ENCODE measurements at places on chromosomes 1 and 21.

GRCh38 chr1:12047120-12047876, 15.8 kb upstream of the TNFRSF8 start:
- no peak for DNase-seq

GRCh38 chr1:204194080-204194479, 2.2 kb downstream of the KISS1 start:
- DNase-seq: no peak

DNA sequence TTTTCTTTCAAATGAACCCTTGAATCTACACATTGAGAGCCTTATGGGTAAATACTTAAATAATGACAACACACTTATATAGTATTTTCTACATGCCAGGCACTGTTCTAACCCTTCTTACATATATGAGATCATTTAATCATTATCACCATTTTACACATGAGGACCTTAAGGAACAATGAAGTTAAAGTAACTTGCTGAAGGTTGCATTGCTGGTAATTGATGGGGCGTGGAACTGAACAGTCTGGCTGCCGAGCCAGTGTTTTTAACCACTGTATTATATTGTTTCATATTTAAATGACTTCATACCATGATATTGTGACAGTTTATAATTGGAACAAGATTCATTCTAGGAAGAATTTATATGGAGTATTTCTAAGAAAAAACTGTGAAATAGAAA, 111.9 kb upstream of the TENT5C start:
- no peak for DNase-seq

DNA sequence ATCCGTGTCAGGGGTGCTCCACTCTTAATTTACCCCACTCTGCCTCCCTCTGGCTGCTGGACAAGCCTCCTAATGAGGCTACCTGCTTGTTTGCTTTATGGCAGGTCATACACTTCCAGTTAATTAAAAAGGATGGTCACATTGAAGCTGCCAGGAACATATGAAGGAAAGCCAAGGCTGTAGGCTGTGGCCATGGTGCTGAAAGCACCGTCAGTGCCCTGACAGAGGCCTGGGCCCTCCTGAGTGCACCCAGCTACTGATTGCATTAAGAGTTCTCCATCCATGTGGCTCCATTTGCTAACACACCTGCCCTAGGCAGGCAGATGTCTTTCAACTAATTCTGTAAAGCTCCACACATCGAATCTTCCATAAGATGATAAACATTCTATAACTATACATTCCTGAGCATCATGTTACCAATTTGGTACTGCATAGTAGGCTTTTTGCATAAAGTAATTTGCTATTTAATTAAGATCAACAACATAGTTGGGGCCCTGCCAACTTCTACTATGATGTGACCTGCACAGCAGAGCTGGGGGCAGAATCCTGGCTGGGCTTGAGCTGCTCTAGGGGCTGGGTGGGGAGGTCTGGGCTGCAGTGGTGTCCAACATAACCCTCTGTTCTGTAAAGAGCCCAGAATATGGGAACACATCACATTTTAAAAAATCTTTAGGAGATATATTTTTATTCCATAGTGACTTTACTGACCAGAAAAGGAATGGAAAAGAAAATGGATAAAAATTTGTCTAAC, 224.8 kb downstream of the SIPA1L2 start:
- DNase-seq: no peak

- DNase-seq: no peak
These were observed 430 bp downstream of the WASF2 start for GRCh38 chr1:27489501-27489972.

DNA sequence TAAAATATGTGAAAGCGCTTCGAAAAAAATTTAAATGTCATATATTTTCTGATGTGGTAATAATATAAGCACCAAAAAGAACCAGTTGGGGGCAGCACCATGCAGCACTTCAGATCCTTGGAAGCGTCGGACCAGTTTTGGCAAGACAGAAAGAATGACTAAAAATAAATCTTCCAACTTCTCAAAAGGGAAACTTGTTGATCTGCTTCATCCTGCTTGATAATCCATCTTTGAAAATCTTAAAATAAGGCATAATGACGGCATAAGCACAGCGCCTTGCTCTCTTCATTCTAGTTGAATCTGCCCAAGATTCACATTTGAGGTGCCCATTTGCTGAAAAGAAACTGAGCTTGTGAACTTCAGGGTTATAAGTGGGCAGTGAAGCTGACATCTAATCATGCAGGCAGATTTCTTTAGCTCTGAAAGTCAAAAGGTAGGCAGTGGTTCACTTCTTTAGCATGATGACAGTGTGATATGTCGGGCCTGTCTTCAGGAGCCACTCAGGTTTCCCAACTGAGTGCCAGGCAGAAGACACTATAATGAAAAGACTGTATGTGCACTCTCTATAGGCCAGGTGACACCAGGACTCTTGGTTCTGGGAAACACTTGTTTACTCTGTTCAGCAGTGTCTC, 19.8 kb upstream of the MUTYH start:
- DNase-seq: no peak

GRCh38 chr1:70044832-70045231, 160.5 kb downstream of the LRRC40 start:
- no peak for DNase-seq

DNA sequence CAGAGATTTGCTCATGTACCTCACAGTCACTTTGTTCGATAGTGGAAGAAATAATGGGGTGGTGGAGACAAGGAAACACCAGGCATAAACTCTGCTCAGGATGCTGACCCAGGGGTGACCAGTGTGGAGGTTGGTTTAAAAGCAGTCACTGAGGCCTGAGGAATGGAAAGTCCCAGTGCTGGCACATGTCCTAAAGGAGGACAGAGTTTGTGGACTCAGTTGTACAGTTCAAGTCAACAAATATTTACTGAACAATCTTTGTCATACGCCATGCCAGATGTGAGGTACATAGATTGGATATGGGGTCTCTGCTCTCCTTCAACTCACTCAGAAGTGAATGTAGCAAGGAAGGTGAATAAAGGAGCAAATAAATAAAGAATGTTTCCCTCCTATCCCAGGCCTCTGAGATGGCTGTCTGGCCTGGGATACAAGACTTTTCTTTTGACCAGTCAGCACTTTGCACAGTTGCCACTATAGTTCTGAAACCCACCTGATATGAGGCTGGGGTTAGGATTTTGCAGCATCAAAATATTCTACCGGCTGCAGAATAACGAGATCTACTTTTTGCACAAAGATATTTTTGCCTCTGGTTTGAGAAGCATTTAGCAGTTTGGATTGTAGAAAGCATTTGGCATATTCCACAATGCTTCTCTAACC, 7.9 kb upstream of the GFI1 start:
- DNase-seq: no peak

DNA sequence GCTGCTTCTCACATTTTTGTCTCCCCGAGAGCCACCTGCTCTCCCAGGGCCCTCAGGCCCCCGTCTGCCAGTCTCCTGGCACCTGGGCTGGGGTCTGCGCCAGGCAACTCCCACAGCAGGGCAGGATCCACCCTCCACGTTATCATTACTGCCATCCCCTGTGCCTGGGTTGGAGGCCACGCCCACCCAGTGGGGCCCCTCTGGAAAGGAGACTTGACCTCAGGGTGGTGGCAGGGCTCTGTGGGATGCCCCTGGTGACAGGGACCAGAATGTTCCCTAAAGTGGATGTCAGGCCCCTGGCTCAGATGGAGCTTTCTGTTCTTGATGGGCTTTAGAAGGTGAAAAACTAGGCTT, 66.6 kb downstream of the SKI start:
- no peak for DNase-seq

- DNase-seq: no peak
These were observed 6.4 kb upstream of the C1orf21 start for GRCh38 chr1:184380468-184380867.

DNA sequence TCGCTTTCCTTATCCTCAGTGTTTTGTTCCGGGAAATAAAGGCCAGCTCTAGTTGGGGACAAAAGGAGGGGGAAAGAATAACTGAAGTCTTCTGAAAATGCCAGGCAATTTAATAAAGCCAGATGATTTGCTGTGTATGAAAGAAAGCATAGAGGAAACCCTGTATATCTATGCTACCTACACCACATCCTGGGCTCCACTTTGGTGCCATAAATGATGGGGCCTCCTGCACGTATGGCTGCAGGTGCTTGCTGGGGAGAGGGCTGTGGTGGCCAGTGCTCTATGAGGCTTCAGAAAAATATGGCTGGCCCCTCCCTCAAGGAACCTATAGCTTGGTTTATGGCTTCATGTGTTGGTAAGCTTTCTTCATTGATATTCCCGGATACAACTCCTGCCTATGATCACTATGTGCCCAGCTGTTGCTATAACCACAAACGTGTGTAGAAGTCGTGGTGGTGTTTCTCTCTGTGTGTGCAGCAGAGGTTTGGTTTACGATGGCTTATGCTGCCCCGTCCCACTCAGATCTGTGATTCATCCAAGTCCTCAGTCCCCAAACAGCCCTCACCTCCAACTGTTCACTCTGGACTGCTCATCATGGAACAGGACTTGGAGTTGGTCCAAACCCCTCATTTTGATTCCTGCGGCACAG, 59.5 kb downstream of the BACE2 start:
- DNase-seq: no peak

- DNase-seq: no peak
These were observed 378.9 kb downstream of the KCNH1 start for GRCh38 chr1:210754878-210755665.

- no peak for DNase-seq
These were observed 16.5 kb upstream of the ALX3 start for GRCh38 chr1:110086961-110087360.

DNA sequence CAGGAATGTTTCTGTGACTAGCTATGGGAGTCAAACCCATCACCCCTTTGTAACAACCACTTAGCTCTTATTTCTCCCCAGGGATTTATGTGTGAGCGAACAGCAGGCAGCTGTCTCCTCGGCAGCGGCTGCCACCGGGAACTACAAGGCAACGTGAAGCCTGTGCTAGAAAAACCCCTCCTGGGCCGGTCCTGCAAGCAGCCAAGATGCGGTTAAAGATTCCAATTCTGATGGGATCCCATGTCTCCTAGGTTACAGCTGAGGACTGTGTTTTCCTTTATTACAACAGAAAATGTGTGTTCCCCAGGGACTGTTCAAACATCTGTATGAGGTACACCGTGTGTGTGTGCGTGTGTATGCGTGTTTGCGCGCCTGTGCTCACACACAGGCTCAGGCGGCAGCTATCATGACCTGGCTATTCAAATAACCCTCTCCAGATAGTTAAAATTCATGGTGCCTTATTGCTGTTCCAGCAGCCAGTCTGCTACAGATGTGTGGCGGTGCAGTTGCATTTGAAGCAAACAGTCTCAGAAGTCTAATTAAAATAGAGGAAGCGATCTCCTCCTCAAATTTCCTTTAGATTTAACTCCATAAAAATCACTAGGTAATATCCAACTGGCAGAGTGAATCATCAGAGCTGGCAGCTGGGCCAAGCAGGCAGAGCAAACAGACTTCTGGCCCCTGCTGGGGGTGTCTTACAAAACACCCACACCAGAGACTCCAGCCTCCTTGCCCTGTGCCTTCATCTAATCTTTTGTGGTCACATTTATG, 68.0 kb downstream of the LMX1A start:
- DNase-seq: peak; percentile 39

DNA sequence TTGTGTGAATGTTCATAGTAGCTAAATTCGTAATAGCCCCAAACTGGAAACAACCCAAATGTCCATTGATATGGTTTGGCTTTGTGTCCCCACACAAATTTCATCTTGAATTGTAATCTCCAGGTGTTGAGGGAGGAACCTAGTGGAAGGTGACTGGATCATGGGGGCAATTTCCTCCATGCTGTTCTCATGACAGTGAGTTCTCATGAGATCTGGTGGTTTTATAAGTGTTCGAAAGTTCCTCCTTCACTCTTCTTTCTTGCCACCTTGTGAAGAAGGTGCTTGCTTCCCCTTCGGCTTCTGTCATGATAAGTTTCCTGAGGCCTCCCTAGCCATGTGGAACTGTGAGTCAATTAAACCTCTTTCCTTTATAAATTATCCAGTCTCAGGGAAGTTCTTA, 11.3 kb downstream of the UBE2G2 start:
- DNase-seq: no peak

DNA sequence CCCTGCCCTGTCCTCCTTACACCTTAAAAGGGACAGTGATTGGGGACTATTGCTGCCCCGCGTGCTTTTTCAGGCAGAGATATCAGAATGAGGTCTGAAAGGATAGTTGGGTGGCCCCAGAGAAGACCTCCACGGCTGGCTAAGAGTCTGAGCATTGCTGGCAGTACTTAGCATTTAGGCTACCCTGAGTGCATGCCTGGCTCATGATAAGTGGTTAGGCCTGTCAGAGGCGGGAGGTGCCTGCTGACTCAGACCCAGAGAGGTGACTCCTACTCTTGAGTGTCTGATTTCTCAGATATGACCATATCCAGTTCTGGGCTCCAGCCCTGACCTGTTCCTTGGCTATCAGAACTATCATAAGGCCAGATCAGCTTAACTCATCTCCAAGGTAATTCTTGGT, 213.7 kb downstream of the PBX1 start:
- DNase-seq: no peak

DNA sequence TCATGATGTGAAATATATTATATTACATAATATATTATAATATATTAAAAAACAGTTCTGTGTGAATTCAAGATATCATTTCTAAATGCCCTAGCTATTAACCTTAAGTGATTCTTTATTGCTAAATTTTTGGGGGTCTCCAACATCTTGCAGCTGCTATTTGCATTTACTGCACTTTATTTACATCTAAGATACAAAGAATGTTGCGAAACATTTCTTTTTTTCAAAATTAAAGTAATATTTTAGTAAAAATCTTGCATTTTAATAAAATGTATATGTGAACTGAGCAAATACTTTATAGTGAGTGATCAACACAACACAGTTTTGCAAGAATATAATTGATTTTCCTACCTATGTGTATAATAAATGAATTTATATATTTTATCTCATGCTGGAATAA, 181.1 kb downstream of the LRRC40 start:
- DNase-seq: no peak

DNA sequence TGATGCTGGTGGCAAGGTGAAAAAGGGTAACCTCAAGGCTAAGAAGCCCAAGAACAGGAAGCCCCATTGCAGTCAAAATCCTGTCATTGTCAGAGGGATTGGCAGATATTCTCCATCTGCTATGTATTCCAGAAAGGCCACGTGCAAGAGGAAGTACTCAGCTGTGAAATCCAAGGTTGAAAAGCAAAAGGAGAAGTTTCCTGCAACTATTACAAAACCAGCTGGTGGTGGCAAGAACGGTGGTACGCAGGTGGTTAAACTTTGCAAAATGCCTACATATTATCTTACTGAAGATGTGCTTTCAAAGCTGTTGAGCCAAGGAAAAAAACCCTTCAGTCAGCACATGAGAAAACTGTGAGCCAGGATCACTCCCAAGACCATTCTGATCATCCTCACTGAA, 13.7 kb upstream of the VPS45 start:
- DNase-seq: no peak

- DNase-seq: no peak
These were observed 1.1 kb downstream of the CD84 start for GRCh38 chr1:160578175-160578524.

- no peak for DNase-seq
These were observed 1.0 kb upstream of the AADACL3 start for GRCh38 chr1:12714710-12715475.

DNA sequence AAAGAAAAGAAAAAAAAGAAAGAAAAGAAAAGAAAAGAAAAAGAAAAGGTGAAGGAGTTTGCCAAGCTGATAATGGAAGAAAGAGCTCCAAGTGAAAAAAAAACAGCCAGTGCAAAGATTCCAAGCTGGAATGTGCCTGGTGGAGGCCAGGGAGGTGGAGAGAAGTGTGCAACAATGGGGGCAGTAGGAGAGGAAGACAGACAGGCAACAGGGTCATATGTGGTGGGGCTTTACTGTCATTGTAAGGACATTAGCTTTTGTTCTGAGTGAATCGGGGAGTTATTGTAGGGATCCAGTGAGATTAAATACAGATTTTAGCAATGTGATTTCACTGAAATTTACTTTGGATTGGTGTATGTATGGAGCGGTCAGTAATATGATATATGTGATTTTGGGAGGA, 14.0 kb upstream of the MYSM1 start:
- no peak for DNase-seq

GRCh38 chr1:46098027-46098712, 34.3 kb downstream of the PIK3R3 start:
- DNase-seq: no peak
